Endodermal cell (in vitro differentiated cells): ENCODE measurements at places on chromosomes 12 and 14.

- H3K27me3 ChIP-seq = no peaks in the 10 kb centered on the region
- H3K36me3 ChIP-seq = no peaks in the 10 kb centered on the region
- no peak overlapping the region for H3K4me3 ChIP-seq
- no peak for DNase-seq
These were observed 10.2 kb upstream of the DHRS7 start for GRCh38 chr14:60175255-60175902.

- H3K36me3 ChIP-seq = no peaks in the 10 kb centered on the region
- H3K4me3 ChIP-seq = no peak overlapping the region
- no peak overlapping the region for H3K27ac ChIP-seq
- no peak for DNase-seq
- no peaks in the 10 kb centered on the region for H3K4me1 ChIP-seq
These were observed 56.2 kb downstream of the MIPOL1 start for GRCh38 chr14:37253905-37254304.

DNA sequence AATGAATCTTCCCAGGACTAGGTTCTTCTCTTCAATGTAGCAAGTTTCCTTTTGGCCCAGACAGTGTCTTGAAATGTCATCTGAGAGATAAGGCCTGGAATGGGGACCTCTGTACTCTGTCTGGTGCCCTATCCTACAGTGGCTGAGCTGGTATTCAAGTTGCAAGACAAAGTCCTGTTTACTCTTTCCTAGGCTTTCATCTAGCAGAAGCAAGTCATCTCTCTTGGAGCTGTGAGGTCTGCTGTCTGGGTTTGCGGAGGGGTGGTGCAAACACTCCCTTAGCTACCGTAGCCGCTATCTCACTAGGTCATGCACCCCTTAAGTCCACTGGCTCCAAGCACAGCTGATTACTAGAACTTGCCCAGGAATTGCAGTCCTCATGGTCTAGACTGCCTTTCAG, 149.7 kb upstream of the SLC16A7 start:
- H3K27me3 ChIP-seq = no peaks in the 10 kb centered on the region
- H3K4me1 ChIP-seq = no peaks in the 10 kb centered on the region
- DNase-seq = no peak

- no peaks in the 10 kb centered on the region for H3K36me3 ChIP-seq
- H3K27me3 ChIP-seq = no peaks in the 10 kb centered on the region
- H3K27ac ChIP-seq = peak overlapping the region; percentile 1
- peak overlapping the region; percentile 15 for H3K4me3 ChIP-seq
These were observed 200.6 kb downstream of the ANO4 start for GRCh38 chr12:100995201-100995600.

DNA sequence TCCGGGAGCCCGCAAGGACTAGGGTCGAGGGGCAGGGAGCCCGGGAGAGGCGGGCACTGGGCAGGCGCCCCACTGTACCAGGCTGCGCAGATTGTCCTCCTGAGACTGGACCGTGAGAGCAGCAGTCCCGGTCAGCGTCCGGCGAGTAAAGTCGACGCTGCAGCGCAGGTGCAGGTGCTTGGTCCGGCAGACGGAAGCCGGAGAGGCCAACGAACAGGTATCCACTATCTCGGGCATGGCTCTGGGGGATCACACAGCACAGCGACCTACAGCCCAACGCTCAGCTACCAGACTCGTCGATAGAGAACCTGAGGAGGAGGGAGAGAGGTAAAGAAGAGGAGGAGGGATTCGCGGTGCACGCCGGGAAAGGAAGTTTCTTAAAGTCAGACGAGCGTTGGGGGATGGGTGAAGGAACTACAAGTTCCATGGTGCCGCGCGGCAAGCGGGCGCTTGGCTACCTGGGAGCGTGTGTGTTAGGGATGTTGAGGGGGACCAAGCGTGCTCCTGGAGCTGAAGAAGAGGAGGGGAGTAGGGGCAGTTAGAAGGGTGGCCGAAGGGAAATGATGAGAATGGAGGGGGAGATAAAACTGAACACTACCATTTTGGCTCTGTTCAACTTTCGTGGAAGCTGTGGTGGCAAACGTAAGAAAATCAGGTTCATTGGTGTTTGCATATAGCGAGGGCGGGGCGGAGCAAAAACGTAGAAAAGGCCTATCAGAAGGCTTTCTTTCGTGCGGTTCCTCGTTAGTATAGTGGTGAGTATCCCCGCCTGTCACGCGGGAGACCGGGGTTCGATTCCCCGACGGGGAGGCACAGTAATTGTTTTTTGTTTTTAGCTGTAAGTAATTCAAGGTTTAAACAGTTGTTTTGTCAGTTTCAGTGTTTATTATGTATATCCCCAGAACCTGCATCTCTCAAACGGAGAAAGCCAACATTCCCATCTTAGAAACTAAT, at the start of gene LTA4H:
Gene LTA4H (minus strand): TSS at position 305 of the 954 bp plus-strand sequence. CDS start 68 bp downstream, at position 237.
- no peaks in the 10 kb centered on the region for H3K36me3 ChIP-seq
- peak within 1 kb of the TSS; percentile 97 for H3K4me3 ChIP-seq
- peak; percentile 100 for DNase-seq
- no peaks in the 10 kb centered on the region for H3K4me1 ChIP-seq
- H3K27ac ChIP-seq = no peak within 1 kb of the TSS

DNA sequence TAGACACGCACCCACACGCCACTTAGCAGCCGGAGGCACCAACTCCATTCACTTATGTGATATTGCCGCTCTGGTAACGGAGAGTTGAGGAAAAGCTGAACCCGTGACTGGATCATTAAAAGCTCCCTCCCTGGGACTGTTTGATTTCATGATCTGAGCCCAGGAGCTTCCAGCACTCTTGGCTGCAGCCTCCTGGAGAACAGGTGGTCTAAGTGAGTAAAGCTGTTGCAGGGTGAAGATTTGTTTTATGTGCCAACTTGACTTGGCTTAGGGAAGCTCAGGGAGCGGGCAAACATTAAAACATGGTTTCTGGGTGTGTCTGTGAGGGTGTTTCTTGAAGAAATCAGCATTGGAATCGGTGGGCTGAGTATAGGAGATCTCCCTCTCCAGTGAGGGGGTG, 16.9 kb upstream of the TMEM132C start:
- no peak overlapping the region for H3K4me3 ChIP-seq
- no peak for DNase-seq
- no peaks in the 10 kb centered on the region for H3K36me3 ChIP-seq
- H3K4me1 ChIP-seq = no peaks in the 10 kb centered on the region

GRCh38 chr14:91333650-91334039, 84.0 kb downstream of the CCDC88C start:
- H3K4me3 ChIP-seq = no peak overlapping the region
- H3K27me3 ChIP-seq = no peaks in the 10 kb centered on the region
- no peak for DNase-seq
- H3K36me3 ChIP-seq = peaks cover 23% of the 10 kb centered on the region
- H3K4me1 ChIP-seq = no peaks in the 10 kb centered on the region

DNA sequence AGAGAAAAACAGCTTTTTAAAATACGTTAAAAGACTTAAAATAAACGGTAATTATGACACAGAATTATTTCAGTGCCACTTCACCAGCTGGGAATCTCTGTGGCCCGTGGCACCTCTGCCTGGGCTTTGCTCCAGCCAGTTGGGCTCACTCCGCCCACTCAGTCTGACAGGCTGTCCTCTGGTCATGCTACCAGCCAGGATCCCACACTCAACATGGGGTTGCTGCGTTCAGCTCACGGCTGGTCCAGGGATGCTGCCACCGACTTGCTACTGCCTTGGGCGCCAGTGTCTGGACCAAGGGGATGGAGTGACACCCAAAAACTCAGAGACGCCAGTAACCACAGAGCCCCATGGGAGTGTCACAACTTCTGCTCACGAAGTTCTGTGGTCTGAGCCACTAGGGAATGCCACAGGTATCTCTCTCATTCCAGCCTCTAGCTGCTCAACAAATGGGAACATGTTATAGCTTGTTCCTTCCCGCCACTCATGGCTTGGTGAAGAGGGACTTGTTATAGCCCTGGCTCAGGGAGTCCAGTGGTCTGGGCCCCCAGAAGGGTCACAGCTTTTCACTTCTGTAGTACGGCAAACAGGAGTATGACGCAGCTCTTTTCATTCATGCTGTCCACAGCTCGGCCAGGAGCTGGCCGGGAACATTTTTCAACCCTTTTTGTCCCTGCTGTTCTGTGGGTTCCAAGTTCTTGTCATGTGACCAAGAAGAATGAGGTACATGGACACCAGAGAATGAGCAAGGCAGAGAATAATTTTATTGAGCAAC, 23.4 kb upstream of the ATXN7L3B start:
- no peaks in the 10 kb centered on the region for H3K27me3 ChIP-seq
- peak; percentile 43 for DNase-seq
- H3K4me3 ChIP-seq = no peak overlapping the region
- H3K27ac ChIP-seq = no peak overlapping the region

DNA sequence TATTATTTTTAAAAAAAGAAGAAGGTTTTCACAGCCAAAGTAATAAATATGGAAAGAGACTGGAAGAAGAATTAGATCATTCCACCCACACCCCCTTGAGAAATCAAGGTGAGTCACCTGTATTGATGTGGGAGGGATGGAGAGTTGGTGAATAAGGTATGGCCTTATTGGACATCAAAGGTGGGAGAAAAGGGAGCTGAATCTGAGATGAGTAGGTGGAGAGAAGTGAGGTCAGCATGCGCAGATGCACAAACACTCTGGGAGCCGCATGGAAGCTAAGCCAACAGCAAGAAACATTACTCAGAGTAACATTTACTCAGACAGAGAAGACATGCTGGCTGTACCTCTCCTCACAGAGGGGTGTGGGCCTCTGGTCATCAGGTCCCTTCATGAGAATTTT, 113.1 kb upstream of the FOXG1 start:
- no peaks in the 10 kb centered on the region for H3K4me1 ChIP-seq
- no peaks in the 10 kb centered on the region for H3K36me3 ChIP-seq
- no peak overlapping the region for H3K27ac ChIP-seq
- no peak overlapping the region for H3K4me3 ChIP-seq
- no peak for DNase-seq

GRCh38 chr12:15853877-15854276, 28.3 kb upstream of the STRAP start:
- no peak overlapping the region for H3K27ac ChIP-seq
- H3K36me3 ChIP-seq = no peaks in the 10 kb centered on the region
- no peak for DNase-seq

DNA sequence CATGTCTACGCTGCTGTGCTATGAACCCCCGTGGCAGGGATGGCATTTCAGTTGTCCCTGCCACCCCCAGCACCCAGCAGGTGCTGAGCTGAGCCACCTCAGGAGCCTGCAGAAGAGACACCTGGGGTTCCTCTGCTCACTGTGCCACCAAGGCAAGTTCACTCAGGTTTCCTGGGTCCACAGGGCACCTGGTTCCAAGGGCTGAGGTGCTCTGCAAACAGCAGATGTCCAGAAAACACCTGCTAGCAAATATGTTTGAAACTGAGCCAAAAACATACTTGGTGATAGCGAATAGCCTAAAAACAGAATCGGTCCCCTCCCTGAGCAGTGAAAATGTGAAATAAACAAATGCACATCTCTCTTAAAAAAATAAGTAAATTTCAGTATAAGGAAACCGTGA, 35.6 kb upstream of the GPR68 start:
- no peak overlapping the region for H3K27ac ChIP-seq
- no peak for DNase-seq
- H3K27me3 ChIP-seq = no peaks in the 10 kb centered on the region
- peaks cover 59% of the 10 kb centered on the region for H3K36me3 ChIP-seq

DNA sequence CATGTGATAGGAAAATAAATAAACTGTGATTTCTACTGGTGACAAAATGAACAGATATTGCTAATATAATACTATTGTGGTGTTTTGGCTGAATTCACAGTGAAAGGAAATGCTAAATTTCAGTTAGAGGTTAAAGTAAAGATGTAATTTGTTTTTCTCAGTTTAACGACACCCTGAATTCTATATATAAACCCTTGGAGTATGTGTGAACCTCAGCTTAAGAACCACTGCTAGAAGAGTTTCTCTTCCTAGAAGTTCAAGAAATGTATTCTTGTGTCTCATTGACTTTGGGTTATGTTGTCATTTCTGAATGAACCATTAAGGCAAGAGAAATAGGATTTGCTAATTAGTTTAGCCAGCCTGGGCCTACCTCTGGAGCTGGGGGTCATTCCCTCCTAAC, 8.2 kb downstream of the FBXO34 start:
- peak overlapping the region; percentile 63 for H3K4me3 ChIP-seq
- H3K27me3 ChIP-seq = no peaks in the 10 kb centered on the region
- peaks cover 63% of the 10 kb centered on the region for H3K36me3 ChIP-seq
- no peak overlapping the region for H3K27ac ChIP-seq

DNA sequence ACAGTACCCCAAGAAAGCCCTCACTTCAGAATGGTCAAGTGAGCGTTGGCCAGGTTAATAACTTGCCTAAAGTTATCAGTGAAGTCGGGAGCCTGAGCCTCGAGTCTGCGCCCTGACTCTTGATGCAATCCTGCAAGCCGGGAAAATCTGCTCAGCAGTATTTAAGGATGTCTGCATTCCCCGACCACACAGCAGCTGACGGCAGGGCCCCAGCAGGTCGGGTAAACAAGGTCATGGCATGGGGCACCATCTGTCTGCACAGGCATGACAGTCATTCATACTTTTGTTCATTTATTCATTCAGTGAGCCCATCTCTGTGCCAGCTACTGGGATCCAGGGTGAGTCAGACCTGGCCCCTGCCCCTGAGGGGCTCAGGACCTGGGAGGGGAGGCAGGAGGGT, 11.1 kb downstream of the ABCB9 start:
- no peak overlapping the region for H3K27ac ChIP-seq
- no peaks in the 10 kb centered on the region for H3K27me3 ChIP-seq
- no peak overlapping the region for H3K4me3 ChIP-seq
- H3K36me3 ChIP-seq = no peaks in the 10 kb centered on the region
- H3K4me1 ChIP-seq = no peaks in the 10 kb centered on the region
- DNase-seq = no peak

DNA sequence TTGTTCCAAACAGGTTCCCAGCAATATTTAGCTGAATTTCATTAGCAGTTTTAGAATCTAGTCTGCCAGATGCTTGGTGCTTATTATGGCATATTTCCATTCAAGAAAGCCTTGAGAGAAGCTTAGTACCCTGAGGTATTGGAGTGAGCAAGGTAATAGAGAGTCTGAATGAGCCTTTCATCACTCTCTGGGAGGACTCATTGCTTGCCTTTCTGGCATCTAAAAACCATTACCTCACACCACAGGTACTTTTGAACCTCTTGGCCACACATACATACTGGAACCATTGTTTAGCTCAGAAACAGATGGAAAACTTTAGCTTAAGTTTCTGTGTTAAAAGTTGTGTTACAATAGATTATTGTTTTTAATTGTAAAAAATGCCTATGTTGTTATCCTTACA, 27.4 kb upstream of the KCNH3 start:
- no peak for DNase-seq
- H3K27me3 ChIP-seq = no peaks in the 10 kb centered on the region
- peaks cover 38% of the 10 kb centered on the region for H3K36me3 ChIP-seq
- H3K4me1 ChIP-seq = no peaks in the 10 kb centered on the region

- no peak overlapping the region for H3K4me3 ChIP-seq
- no peaks in the 10 kb centered on the region for H3K4me1 ChIP-seq
- H3K36me3 ChIP-seq = no peaks in the 10 kb centered on the region
- H3K27me3 ChIP-seq = no peaks in the 10 kb centered on the region
- H3K27ac ChIP-seq = no peak overlapping the region
- no peak for DNase-seq
These were observed 111.2 kb downstream of the MGST1 start for GRCh38 chr12:16458521-16459078.

DNA sequence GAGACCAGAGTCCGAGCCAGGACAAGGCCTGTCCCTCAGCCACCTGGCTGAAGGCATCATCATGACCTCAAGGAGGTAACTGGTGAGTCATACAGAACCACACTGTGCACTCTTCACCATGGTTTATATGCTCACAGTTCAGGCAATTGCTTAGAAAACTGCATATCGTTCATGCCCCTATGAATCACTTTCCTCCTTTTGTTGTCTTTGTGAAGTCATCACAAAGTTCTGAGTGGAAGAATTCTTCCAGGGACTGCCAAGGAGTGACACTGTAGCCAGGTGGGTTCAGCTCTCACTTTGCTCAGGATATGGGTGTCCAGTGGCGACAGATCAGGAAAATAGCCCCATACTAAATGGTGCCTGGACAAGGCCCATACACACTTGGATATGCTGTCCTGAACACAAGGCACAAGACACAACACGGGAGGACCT, 92.5 kb downstream of the DPF3 start:
- H3K27ac ChIP-seq = no peak overlapping the region
- no peak for DNase-seq
- H3K36me3 ChIP-seq = no peaks in the 10 kb centered on the region
- H3K4me3 ChIP-seq = no peak overlapping the region
- no peaks in the 10 kb centered on the region for H3K27me3 ChIP-seq
